Activated T-cell treated with anti-CD3 and anti-CD28 coated beads for 4 hours (primary cell): ENCODE measurements at places on chromosomes 11 and 22.

- no peak for DNase-seq
These were observed 16.6 kb downstream of the SLC3A2 start for GRCh38 chr11:62897311-62897710.

- no peak for DNase-seq
These were observed 9.1 kb downstream of the PHOX2A start for GRCh38 chr11:72234920-72235319.

GRCh38 chr11:111541254-111542061 lies 938 bp downstream of the LAYN start:
- no peak for DNase-seq

GRCh38 chr22:40425082-40425481 lies 54.7 kb downstream of the SGSM3 start:
- DNase-seq: no peak

DNA sequence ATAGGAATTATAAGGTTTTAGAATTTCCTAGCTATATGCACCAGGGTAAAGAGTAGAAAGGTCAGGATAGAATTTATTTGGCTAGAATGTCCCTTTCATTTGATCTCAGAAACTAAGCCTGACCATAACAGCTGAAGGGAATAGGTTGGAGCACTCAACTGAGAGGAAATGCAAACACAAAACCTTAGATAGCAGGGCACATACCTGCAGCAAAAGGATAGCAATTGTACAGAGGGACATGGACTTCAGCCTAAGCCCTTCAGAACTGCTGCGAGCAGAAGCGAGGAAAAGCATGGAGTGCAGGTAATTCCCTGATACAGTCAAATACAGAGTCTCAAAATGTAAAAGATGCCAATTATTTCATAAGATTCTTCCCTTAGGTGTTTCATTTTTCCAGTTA lies 211.0 kb upstream of the DDI1 start:
- DNase-seq: no peak

GRCh38 chr11:45921561-45922424 lies 663 bp upstream of the LARGE2 start:
- DNase-seq: no peak

DNA sequence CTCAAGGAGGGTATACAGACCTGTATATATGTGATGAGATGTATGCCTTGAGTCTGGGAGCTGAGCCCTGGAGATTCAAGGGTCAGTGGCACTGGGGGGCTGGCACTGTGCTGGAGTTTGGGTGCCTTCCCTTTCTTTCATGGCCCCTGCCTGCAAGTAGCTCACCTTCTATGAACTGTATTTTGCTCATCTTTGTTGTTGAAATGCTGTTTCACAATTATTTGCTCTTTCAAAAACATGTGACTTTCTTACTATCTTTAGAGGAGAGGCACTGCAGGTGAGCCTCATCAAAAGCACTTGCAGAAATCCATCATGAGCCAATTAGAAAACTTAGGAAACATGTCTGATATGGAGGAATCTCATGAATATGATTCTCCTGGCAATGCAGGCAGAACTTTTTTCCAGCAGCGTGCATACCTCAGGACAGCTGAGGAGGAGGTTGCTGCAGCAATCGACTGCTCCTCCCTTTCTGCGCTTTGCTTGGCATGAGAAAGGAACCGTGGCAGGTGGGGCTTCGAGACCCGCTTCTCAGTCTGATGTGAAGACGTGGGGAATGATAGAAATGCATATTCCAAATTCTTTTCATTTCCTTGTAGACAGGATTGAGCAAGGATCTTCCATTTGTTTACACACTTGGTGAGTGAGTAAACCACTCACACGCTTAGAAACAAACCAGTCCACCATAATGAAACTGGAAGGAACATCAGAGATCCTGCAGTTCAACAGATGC lies 178.4 kb upstream of the E2F8 start:
- DNase-seq: no peak

- no peak for DNase-seq
These were observed 2.7 kb upstream of the MUC5B start for GRCh38 chr11:1219834-1220815.

- no peak for DNase-seq
These were observed 41.3 kb downstream of the EIF4ENIF1 start for GRCh38 chr22:31448382-31448781.

GRCh38 chr11:1442163-1442562 lies 44.4 kb downstream of the MOB2 start:
- DNase-seq: no peak

GRCh38 chr22:47225080-47225930 lies 462.9 kb downstream of the TBC1D22A start:
- DNase-seq: no peak

DNA sequence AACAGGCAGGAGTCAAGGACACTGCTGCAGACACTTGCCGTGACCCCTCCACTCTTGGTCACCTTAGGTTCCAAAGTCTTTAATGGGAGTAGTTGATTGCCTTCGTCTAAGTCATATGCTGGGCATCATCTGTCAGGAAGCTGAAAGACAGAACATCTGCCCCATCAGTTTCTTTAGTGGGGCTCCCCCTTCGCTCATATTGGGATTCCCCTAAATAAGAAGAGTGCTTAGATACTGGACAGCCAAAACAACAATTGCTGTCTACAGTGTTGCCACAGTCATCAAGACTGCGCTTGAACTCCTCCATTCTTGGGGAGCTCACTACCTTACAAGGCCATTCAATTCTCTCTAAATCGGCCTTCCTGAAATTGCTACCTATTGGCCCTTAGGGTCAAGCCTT lies 58.5 kb downstream of the UBASH3B start:
- no peak for DNase-seq

DNA sequence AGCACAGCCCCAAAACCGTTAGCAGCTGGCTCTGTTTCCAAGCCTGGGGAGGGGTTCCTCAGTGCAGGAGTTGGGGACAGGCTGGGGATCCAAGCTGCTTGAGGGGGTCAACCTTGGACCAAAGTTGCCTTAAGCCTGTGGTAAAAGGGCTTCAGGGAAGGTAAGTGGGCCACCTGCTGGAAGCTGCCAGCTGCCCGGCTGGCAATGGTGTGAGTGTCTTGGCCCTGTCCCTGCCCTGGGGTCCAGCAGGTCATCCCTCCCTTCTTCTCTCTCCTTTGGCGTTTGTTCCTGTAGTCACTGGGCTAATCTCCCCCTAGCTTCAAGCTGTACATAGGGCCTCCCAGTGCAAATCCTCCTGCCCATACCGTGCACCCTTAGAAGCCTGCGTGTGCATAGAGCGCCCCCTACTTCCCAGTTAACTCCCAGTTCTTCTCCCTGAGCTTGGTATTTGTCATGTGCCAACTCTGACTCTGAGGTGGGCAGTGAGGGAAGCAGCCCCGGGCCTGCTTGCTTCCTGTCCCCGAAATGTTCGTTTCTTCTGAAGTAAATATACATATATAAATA lies 4.4 kb downstream of the TMEM258 start:
- no peak for DNase-seq

GRCh38 chr11:35290876-35291275 lies 128.5 kb downstream of the SLC1A2 start:
- DNase-seq: no peak

DNA sequence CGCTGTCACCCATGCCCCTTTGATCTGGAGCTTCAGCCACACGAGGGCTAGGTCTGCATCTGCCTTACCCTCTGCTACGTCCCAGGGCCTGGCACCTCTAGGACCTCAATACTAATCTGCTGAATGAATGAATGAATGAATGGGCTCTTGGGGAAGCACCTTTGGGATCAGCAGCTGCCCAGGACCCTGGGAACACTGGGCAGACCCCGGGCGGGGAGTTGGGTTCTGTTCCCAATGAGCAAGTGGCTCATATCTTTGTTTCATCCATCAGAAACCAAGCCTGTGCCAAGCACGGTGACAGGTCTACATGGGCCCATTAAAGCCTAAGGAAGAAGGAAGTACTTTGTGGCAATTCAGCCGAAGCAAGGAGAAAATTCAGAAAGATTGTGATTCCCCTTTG lies 41.5 kb upstream of the SHISAL1 start:
- no peak for DNase-seq

DNA sequence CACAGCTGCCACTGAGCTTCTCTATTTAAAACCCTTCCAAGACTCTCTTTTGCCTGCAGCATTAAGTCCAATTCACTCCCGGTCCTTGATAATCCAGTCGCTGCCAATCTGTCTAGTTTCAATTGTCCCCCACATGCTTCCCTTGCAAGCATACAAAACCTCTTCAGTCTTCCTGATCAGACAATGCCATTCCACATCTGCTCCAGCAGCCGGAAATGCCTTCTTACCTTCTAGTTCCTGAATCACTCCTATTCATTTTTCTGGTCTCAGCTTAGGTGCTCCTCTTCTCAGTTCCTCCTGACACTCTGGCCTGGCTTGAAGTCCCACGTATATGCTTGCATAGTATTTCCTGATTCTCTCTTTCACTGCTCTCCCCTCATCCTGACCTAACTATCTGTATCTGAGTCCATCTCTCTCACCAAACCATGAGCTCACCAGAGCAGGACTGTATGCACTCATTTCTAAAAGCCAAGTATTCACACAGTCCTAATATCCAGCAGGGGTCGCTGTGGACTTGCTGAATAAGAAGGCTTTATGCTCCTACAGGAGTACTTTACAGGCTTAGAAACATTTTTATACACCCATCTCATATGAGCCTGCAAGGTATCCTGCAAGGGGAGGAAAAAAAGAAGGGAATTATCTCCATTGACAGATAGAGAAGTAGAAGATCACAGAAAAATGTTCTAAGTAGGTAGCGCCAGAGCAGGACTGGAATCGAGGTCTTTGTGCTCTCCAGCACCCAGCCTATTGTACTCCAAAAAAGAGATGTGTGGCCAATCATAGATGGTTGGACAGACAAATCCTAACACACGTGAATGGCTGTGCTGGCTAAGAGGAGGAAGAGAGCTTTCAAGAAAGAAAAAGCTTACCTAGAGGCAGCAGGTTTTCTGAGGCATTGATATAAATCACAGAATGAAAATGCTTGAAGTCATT lies 19.2 kb downstream of the XRRA1 start:
- peak; percentile 66 for DNase-seq

DNA sequence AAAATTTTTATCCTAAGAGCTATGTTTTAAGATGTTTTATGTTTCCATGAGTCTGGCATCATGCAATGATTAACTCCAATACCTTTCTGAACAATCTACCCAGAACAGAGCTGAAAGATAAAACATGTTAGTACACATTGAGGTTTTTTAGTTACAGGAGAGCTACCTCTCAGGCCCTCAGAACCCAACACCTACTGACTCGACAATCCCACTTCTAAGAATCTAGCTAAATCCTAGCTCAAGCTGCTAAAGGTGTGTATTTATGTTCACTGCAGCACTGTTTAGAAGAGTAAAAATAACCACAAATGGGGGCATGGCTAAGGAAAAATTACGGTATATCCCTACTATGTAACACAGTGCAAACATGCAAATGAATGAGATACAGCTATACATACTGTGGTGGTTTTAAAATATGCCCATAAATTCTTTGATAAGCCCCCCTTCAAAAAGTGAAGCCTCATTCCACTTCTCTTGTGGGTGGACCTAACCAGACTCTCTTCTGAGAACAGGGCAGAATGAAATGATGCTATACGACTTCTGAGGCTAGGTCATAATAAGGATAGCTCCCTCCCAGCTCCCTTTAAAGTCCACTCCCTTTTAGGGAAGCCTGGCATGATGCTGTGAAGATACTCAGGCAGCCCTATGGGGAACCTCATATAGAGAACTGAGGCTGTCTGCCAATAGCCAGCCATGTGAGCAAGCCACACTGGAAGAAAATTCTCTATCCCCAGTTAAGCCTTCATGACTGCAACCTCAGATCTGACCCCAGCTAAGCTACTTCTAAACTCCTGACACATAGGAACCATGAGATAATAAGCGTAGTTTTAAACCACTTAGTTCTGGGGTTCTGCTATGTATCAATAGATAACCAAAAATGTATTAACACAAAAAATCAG lies 29.5 kb downstream of the TMEM123 start:
- DNase-seq: no peak

- DNase-seq: no peak
These were observed 47.1 kb upstream of the PRODH start for GRCh38 chr22:18983120-18983651.

GRCh38 chr11:79314906-79315689 lies 125.7 kb downstream of the TENM4 start:
- no peak for DNase-seq

DNA sequence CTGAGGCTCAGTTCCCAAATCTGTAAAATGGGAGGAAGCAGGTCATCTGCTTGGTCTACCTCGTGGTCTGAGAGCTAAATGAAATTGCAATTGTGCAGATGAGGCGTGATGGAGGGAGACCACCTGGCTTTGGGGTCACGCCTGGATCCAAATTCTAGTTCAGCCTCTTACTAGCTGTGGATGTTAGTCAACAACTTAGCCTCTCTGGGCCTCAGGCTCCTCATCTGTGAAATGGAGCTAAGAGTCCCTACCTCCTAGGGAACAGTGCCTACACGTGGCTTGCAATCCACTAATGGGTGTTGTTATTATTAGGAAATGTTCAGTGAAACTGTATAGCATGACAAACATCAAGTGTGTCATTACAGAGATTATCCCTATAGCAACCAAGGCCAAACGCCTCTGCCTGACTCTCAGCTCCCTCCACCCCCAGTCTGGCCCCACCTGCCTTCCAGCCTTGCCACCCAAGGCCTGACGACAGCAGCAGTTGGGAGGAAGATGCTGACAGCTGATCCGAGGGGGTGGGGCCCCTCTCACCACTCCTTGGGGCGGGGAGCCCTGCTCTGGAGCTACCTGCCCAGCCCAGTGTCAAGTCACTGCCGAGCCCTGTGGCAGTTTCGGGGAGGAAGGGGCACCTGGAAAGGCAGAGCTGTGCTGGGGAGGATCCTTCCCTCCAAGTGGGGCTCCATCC lies 1.7 kb upstream of the RHOD start:
- DNase-seq: no peak

DNA sequence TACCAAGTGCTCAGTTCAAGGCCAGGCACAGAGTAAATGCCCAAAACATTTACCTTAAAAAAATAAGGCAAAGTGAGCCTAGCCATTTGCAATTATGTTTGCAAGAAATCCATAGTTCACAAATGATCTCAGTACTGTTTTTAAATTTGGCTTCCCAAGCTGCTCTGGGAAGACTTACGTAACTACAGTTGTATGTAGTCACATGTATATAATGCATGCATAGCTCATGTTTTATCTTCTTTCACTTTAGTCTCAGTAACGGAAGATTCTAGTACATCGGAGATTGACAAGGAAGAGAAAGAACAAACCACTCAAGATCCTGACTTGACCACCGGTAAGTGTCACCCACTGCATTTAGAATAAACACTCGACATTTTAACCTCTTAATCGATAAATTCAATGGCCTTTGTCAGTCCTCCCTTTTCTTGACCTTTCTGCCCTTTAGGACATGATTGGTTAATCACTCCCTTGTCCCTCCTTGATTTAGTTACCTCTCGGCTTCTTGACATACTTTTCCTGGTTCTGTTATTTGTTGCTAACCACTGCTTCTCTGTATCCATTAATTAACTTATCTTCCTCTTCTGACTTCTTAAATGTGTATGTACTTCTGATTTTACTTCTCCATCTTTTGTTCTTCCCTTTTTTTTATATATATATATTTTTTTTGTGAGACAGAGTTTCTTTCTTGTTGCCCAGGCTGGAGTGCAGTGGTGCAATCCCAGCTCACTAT lies 18.0 kb upstream of the JHY start:
- no peak for DNase-seq

GRCh38 chr11:2166091-2166851 lies 5.3 kb upstream of the INS start:
- peak; percentile 33 for DNase-seq
